ENCODE measurements at places on chromosomes 3 and 15.

DNA sequence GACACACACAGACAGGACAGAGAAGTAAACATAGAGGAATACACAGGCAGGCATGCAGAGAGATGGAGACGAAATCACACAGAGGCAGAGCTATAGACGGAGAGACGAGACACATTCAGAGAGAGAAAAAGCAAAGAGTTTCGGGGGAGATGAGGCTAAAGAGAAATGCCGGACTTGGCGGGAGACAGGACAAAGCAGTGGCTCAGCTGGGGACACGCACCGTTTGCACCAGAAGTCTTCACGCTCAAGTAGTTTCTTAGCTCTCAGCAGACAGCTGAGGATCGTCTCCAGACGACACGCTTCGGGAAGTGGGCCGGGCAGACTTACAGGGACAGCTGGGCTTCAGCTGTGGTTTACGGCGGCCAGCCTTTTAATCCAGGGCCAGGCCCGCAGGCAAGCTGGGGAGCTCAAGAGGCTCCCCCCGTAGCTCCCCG is 56.2 kb upstream of the DLG1 start:
- no peak for DNase-seq

DNA sequence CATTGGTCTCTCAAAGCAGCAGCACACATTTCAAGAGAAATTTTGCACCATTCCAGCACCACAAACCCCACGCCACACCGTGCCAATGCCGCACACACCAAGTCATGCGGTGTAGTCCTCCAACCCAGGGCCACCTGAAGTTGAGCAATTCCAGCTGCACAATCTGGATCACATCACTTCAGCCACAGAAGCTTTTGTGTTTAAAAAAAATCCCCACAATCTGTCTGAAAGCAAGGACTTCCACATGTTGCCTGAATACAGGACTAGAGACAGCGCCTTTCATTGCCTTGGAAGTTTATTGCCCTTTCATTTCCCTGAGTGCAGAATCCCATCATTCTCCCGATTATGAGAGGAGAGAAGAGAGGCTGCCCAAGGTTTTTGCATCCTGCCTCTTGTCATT is 175.6 kb upstream of the BCL6 start:
- no peak for DNase-seq

DNA sequence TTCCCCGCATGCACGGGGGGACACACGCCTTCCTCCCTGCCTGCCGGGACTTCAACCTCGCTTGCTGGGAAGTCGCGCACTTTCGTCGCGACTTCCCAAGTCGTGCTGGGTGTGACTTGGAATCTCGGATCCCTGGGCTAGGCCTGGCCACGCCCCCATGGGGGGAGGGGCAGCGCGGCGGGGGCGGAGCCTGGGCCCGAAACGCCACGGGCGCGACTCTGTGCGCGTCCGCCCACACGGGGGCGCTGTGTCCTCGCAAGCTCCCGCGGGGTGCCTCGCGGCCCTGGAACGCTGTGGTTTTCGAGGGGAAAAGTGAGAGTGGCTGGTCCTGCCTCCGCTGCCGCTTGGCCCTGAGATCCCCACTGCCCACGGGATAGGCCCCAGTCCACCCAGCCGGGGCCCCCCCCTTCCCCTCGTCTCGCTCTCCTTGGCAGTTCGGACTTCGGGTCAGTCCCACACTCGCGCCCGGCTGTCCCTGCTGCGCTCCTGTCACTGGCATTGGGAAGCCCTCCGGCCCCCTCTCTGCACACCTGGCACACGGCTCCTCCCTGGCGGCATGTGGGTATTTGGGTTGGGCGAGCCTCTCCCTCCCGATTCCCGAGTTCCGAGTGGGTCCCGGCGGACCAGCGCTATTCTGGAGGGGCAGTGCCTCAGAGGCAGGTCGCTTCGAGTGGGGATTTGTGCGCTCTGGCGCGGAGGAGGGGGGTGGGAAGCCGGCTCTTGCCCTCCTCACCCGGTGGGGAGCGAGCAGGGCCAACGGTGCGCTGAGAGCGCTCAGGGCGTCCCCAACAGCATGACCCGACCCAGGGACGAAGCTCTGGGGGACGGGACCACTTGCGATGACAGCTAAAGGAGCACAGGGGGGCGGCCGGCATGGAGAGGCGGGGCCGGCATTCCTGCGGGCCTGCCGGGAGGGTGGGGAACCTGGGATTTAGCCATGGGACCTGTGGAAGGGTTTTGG is 23.6 kb downstream of the SEC61A1 start:
- peak; percentile 72 for DNase-seq

GRCh38 chr3:158735296-158736033 is 3.2 kb upstream of the RARRES1 start:
- no peak for DNase-seq

DNA sequence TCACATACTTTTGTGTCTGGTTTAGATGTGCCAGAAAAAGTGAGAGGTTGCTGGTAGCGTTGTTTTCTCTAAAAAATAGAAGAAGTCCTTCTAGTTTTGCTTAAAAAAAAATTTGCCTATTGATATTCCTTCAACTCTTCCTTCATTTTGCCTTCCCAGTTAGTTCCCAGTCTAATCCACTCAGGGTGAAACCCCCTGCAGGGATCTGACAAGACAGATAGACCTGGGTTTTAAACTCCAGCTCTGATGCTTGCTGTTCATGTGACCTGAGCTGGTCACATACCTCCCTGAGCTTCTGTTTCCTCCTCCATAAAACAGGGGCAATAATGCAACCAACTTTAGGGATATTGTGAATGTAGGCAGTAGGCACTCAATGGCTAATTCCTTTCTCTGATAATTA is 18.6 kb upstream of the KCTD6 start:
- no peak for DNase-seq

- DNase-seq: no peak
Observed at GRCh38 chr3:148126956-148127355, 570.7 kb upstream of the AGTR1 start.

DNA sequence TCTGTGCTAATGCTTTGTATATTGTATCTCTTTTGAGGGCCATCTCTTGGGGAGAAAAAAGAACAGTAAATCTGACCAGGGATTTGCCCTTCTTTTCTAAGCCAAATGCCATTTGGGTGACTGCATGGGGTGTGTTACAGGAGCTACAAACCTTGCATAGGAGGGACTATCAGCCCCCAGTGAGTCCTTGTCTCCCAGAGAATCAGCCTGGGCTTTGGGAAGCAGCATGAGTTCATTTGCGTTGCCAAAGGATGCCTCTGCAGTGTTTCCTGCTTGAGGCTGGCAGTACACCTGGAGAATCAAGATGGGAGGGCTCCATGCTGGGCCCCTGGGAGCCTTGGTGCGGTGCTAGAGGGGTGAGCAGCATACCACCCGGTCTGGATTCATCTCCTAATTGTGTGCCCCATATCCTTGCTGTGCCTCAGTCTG is 49.6 kb upstream of the POLG start:
- DNase-seq: no peak

- no peak for DNase-seq
Observed at GRCh38 chr15:100880139-100880896, 687 bp downstream of the ALDH1A3 start.

GRCh38 chr3:53846134-53846850 is at the start of the genes CHDH and IL17RB:
TSS of gene CHDH (minus strand) at chr3:53846419. CDS start at chr3:53824008, 22,411 bp downstream.
TSS of gene IL17RB (plus strand) at chr3:53846568. CDS start at chr3:53846589, 21 bp downstream.
- DNase-seq: no peak

GRCh38 chr3:127073941-127074820 is 91.3 kb downstream of the PLXNA1 start:
- no peak for DNase-seq

DNA sequence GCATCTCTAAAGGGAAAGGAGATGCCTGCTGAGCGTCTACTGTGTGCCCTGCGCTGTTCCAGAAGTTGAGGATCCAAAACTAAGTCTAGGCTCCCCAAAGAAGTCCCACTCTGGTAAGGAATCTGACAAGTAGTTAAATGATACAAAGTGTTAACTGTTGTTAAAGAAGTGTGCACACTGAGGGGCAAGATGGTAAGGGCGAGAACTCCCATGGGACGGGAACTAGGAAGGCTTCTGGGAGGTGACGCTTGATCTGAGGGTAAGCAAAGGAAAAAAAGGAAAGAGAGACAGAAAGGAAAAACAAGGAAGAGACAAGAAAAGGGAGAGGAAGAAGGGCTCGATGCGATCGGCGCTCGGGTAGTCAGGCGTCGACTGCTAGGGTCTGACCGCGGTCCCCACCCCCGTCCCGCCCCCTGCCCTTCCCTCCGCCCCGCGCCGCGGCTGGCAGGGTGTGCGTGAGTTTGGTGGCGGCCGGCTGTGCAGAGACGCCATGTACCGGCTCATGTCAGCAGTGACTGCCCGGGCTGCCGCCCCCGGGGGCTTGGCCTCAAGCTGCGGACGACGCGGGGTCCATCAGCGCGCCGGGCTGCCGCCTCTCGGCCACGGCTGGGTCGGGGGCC is at the start of gene LACTB:
Gene LACTB (plus strand): TSS at position 480 of the 620 bp plus-strand sequence. CDS start 11 bp downstream, at position 491.
- DNase-seq: peak; percentile 58

GRCh38 chr3:99891610-99892285 is 74.1 kb downstream of the CMSS1 start:
- no peak for DNase-seq

DNA sequence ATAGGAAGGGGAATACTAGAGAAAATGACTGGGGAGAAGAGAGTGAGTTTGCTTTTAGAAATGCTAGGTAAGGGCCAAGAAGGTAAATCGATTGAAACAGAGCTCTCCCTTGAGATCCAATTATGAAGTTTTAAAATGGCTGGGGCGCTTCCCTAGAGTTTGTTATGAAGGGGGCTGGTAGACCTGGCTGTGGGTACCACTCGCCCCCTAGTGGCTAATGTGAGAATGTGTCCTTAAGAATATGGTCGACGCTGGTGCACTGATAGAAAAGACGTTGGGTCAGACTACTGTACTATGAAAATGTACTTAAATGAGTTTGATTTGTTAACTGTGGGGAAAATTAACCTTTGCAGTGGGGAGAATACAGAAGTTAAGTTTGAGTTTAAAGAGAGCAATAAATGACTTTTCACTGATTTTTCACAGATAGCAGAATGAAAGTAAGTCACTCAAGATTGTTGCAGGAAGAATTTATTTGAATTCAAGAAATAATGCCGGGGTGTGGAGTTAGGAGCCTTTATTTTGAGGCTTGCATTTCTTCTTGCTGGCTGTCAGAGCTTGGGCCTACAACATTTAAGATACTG is 9.2 kb downstream of the TMPRSS7 start:
- peak; percentile 29 for DNase-seq

- DNase-seq: no peak
Observed at GRCh38 chr3:65734792-65735191, 303.9 kb downstream of the MAGI1 start.

DNA sequence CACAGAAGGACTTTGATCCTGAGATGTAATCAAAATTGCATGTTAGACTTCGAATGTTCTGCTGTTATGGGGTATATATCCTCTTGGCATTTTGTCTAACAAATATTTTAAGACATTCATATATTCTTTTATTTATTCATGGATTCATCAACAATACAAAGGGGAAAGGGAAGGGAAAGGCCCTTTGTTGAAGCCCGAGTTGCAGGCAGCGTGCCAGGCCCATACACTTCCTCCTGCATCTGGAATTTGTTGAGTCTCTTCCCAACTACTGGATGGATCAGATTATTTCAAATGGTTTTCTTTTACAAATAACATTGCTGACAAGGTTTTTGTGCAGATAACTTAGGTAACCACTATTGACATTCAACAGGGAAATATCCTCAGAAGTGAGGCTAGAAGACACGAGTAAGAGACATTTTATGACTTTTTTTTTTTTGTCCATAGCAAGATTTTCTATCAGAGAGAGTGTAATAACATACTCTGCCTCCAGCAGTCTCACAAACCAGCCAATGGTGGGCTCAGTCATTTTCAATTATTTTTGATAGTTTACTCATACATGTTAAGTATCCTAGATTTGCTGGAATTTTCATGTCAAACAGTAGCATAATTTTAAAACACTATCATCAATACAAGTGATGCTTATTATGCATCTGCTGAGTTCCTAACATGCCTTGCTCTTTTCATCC is 94.3 kb downstream of the RPL39L start:
- no peak for DNase-seq

DNA sequence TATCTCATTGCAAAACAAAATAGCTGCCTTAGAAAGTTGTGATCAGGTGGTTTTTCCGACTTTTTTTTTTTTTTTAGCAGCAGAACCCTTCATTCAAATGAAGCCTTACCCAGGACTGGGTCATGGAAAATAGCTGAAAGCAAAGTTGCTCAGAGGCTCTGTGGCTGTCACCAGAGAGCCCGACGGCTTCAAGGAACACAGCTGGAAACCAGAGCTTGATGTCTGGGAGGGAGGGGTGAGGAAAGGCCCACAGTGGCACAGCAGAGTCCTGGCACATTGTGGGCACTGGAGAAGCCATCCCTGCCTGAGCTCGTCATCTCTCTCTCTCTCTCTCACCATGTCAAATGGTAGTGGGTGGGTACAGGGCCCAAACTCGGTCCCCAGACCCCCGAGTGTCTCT is 77.5 kb downstream of the RPN1 start:
- no peak for DNase-seq

DNA sequence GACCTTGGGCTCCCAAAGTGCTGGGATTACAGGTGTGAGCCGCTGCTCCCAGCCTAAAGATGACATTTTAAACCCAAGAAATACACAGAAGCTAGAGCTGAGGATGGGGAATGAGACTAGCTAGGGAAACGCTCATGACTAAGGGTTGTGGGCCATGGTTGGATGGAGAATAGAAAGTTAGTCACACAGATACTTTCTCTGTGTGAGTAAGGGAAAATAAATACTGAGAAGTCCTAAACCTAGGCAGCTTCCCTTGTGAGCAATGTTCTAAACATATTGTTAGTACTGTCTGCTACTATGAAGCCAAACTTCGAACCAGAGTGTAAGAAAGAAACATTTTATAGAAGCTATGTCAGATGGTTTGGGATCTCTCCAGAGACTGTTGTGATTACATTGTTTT is 304.8 kb upstream of the STAC start:
- DNase-seq: no peak

- no peak for DNase-seq
Observed at GRCh38 chr3:127848131-127849129, 26.1 kb upstream of the MGLL start.

DNA sequence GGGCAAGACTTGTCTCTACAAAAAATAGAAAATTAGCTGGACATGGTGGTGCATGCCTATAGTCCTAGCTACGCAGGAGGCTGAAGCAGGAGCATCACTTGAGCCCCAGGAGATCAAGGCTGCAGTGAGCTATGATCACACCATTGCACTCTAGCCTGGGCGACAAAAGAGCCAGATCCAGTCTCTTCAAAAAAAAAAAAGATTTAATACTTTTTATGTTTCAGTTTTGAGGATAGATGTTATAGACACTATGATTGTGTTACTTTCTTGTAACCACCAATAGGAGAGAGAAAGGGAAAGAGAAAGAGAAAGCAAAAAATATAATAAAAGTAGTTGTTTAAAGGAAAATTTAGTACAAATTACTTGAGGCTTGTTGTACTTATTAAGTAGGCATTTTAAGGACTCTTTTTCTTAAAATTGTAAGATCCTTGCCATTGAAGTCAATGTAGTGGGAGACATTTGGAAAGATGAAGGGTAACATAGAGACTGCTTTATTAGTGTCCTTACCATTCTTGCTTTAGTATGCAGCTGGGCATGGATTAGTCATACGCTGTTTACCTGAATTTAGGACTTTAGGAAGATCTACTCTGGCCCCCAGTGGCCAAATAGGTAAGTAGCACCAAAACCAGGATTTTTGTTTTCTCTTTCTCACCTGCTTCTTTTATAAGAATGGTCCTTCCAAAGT is 35.1 kb upstream of the ZDHHC23 start:
- DNase-seq: no peak
